ENCODE measurements at places on chromosomes 2 and 18. TPM values are rescaled to one million over a fixed set of nuclear protein-coding genes. Genes with fewer than 3 reads are reported as not detected.

Gene CCL20
- not detected for total RNA-seq

Gene ACVR1C
- 1.2 TPM for total RNA-seq

DNA sequence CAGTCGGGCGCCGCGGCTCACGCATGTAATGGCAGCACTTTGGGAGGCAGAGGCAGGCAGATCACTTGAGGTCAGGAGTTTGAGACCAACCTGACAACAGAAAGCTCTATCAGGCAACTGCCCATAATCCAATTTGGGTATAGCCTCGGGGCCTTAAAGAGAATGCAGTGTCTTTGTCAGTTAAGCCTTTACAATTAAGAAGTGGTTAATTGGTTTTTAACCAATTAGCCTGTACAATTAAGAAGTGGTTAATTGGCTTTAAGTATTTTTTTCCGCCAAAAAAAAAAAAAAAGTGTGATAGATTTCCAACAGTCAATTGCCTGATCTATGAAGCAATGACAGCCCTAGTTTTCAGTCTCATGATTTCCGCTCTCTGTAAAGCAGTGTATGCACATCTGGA lies 74.6 kb upstream of the NARS1 start:
- no peaks in the 10 kb centered on the region for H3K4me1 ChIP-seq
- H3K27me3 ChIP-seq, result no peaks in the 10 kb centered on the region
- no peak overlapping the region for H3K4me3 ChIP-seq
- H3K27ac ChIP-seq, result no peak overlapping the region

DNA sequence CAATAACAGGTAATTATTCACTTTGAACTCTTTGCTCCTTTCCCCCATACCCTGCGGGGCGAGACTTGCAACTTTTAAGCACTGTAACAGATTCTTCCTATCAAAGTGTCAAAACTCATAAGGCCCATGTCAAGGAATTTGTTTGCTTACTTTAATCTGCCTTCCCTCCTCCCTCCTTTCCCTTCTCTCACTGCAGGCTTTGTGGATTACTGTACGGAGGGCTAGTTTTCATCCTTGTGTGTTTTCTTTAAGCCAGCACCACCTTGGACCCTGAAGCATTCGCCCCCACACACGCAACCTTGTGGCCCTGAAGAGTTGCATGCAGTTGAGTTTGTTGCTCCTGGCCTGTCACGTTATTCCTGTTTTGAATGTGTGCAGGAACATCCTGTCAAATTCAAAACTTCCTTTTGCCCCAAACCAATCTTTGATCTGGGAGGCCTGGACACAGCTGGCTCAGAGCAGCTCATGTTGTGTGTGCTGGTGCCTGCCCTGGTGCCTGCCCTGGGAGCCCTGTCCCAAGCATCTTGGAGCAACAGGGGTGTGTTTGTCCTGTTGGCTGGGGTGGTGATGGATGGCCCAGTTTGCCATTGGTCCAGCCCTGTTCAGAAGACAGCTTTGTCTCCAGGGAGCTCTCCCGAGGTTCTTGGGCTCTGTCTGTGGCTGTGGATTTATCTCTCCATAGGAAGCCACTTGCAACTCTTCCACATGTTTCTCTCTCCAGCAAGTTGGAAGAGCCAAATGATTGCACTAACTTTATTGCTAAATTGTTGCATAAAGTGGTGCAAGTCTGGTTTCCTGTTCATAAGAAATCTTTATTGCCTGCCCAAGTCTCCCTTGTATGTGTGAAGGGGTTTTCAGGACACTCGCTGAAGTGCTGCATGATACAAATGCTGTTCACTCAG lies 199.6 kb downstream of the VAPA start:
- no peak overlapping the region for H3K27ac ChIP-seq
- H3K27me3 ChIP-seq, result peaks cover 15% of the 10 kb centered on the region
- no peak overlapping the region for H3K4me3 ChIP-seq
- no peaks in the 10 kb centered on the region for H3K4me1 ChIP-seq
- DNase-seq, result no peak

GRCh38 chr2:96537066-96537733 lies 648 bp downstream of the ARID5A start:
- peak overlapping the region; percentile 90 for H3K4me3 ChIP-seq
- DNase-seq, result peak; percentile 97
- no peaks in the 10 kb centered on the region for H3K27me3 ChIP-seq
- H3K36me3 ChIP-seq, result peaks cover 22% of the 10 kb centered on the region
- H3K27ac ChIP-seq, result peak overlapping the region; percentile 94

- H3K36me3 ChIP-seq, result peaks cover 9% of the 10 kb centered on the region
- H3K27ac ChIP-seq, result peak overlapping the region; percentile 92
- H3K4me1 ChIP-seq, result peaks cover 32% of the 10 kb centered on the region
- H3K27me3 ChIP-seq, result no peaks in the 10 kb centered on the region
- H3K4me3 ChIP-seq, result peak overlapping the region; percentile 45
- DNase-seq, result peak; percentile 82
These were observed 24.6 kb upstream of the KCMF1 start for GRCh38 chr2:84946204-84947009.

Gene RGPD3
- total RNA-seq, result not detected

DNA sequence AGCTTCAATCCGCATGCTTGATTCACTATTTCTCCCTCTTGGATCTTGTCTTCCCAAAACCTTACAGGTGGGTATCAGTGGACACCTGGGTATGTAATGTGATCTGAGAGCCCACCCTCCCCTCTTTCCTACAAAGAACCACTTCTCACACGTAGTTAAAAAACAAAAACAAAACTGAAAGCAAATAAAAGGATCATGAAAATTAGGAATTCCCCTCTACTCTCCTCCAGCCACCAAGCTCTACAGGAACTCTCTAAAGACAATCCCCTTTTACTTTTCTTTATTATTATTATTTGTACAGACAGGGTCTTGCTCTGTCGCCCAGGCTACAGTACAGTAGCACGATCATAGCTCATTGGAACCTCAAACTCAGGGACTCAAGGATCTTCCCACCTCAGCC lies 40.8 kb upstream of the MYO1B start:
- H3K4me3 ChIP-seq, result peak overlapping the region; percentile 71
- peaks cover 47% of the 10 kb centered on the region for H3K4me1 ChIP-seq
- peak overlapping the region; percentile 81 for H3K27ac ChIP-seq

Gene DSG1
- total RNA-seq, result not detected

GRCh38 chr2:86138736-86139625 lies 32.9 kb downstream of the PTCD3 start:
- no peaks in the 10 kb centered on the region for H3K27me3 ChIP-seq
- peaks cover 67% of the 10 kb centered on the region for H3K36me3 ChIP-seq
- no peak overlapping the region for H3K4me3 ChIP-seq
- H3K27ac ChIP-seq, result peak overlapping the region; percentile 33
- peaks cover 6% of the 10 kb centered on the region for H3K4me1 ChIP-seq

Gene SRD5A2
- total RNA-seq, result not detected

Gene C2orf72
- not detected for total RNA-seq

Gene SIX2
- total RNA-seq, result not detected

GRCh38 chr2:7567646-7568045 lies 650.4 kb downstream of the RNF144A start:
- no peaks in the 10 kb centered on the region for H3K27me3 ChIP-seq
- peak overlapping the region; percentile 87 for H3K27ac ChIP-seq
- H3K36me3 ChIP-seq, result peaks cover 48% of the 10 kb centered on the region
- DNase-seq, result peak; percentile 70

GRCh38 chr2:224039080-224039769 lies at the start of gene SERPINE2:
SERPINE2 (minus strand) TSS chr2:224039286; CDS start chr2:224001900, 37,386 bp downstream.
- H3K27ac ChIP-seq, result no peak within 1 kb of the TSS
- H3K4me1 ChIP-seq, result peaks cover 16% of the 10 kb centered on the region
- H3K4me3 ChIP-seq, result peak within 1 kb of the TSS; percentile 81
- DNase-seq, result peak; percentile 52

DNA sequence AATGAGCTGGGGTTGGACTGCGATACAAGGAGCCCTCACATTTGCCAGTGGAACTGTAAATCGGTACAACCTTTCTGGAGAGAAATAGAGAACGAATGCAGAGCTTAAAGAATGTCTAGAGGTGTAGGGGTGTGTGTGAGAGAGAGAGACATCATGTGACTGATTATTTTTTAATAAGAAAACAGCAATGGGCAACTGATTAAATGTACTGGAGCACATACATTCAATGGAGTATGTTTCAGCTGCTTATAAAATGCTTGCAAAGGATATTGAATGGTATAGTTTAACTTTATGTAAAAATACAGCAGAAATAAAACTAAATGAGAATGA lies 391 bp upstream of the TMEM17 start:
- peaks cover 37% of the 10 kb centered on the region for H3K27me3 ChIP-seq
- H3K27ac ChIP-seq, result no peak overlapping the region
- no peaks in the 10 kb centered on the region for H3K36me3 ChIP-seq

- H3K4me1 ChIP-seq, result peaks cover 32% of the 10 kb centered on the region
- no peak for DNase-seq
- peaks cover 24% of the 10 kb centered on the region for H3K27me3 ChIP-seq
- peaks cover 2% of the 10 kb centered on the region for H3K36me3 ChIP-seq
These were observed 61.3 kb downstream of the PMAIP1 start for GRCh38 chr18:59961070-59961469.

GRCh38 chr2:61340242-61340641 lies 130.6 kb downstream of the USP34 start:
- H3K4me3 ChIP-seq, result no peak overlapping the region
- H3K27me3 ChIP-seq, result no peaks in the 10 kb centered on the region
- no peak overlapping the region for H3K27ac ChIP-seq
- H3K4me1 ChIP-seq, result no peaks in the 10 kb centered on the region

Gene CAPG
- 211 TPM for total RNA-seq

GRCh38 chr2:100610381-100610831 lies 47.6 kb downstream of the PDCL3 start:
- peak; percentile 81 for DNase-seq
- peaks cover 5% of the 10 kb centered on the region for H3K27me3 ChIP-seq
- no peak overlapping the region for H3K4me3 ChIP-seq
- peaks cover 2% of the 10 kb centered on the region for H3K4me1 ChIP-seq
- no peak overlapping the region for H3K27ac ChIP-seq

Gene RIT2
- not detected for total RNA-seq

GRCh38 chr2:168037778-168038177 lies 209.6 kb downstream of the STK39 start:
- H3K36me3 ChIP-seq, result peaks cover 22% of the 10 kb centered on the region
- H3K27ac ChIP-seq, result no peak overlapping the region

GRCh38 chr2:73162856-73163391 lies 39.5 kb upstream of the NOTO start:
- H3K4me3 ChIP-seq, result no peak overlapping the region
- DNase-seq, result no peak
- H3K4me1 ChIP-seq, result no peaks in the 10 kb centered on the region
- peaks cover 20% of the 10 kb centered on the region for H3K27me3 ChIP-seq

DNA sequence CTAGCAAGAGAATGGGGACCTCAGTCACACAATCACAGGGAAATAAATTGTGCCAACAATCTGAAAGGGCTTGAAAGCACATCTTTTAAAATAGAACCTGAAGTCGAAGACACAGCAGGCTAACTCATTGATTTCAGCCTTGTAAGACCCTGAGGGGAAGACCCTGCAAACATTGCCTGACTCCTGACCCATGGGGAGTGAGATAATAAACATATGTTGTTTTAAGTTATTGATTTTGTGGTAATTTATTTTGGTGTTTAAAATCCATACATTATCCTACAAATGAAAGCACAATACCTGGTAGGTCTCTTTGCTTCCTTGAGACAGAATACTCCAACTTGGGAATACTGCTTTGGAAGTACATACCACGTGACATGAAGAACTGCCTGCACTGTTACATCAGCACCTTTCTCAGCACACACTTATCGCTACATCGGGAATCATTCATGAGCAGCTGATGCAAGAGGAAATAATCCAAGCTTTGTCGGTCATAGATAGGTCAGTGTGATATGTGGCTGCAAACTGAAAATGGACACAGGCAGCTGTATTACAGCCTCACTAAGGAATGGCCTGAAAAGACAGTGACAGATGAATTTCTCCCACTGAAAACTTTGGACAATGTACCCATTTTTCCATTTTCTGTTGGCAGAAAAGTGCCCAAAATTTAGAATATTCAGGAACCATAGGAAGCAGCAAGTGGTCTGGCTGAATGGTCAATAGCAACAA lies 494.5 kb upstream of the MAP2 start:
- H3K4me1 ChIP-seq, result no peaks in the 10 kb centered on the region
- DNase-seq, result no peak
- no peak overlapping the region for H3K27ac ChIP-seq
- no peak overlapping the region for H3K4me3 ChIP-seq
- H3K27me3 ChIP-seq, result no peaks in the 10 kb centered on the region
- no peaks in the 10 kb centered on the region for H3K36me3 ChIP-seq

DNA sequence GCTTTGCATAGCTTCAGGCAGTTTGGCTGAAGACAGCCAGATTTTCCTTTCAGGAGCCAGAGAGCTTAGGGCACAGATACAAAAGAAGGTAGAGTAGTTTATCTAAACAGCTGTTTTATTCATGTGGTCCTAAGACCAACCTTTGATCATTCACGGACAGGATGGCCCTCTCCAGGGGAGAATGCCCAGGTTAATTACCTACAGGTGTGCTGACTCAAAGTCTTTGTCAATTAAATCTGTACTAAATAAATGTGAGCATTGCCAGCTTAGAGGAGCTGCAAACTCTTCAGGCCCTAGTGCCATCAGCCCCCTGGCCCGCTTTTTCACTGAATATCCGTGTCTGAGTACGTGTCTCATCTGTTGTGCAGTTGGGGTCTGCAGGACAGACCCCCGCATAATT lies 554.7 kb downstream of the NUP35 start:
- H3K4me1 ChIP-seq, result no peaks in the 10 kb centered on the region
- H3K27me3 ChIP-seq, result no peaks in the 10 kb centered on the region
- no peak overlapping the region for H3K4me3 ChIP-seq
- no peak for DNase-seq

GRCh38 chr2:134988994-134989605 lies 58.1 kb downstream of the MAP3K19 start:
- no peak overlapping the region for H3K4me3 ChIP-seq
- H3K27me3 ChIP-seq, result peaks cover 25% of the 10 kb centered on the region
- no peak overlapping the region for H3K27ac ChIP-seq
- DNase-seq, result no peak
- no peaks in the 10 kb centered on the region for H3K4me1 ChIP-seq

DNA sequence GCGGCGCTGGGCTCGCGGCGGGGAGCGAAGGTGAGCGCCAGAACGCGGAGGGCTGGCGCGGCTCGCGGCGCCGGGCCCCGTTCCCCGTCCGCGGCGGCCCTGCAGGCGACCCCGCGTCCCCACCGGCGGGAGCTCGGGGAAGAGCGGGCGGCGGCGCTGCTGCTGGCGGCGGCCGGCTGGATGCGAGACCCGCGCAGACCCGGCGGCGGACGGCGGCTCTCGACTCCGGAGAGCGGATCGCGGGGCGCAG lies 213 bp downstream of the DOK6 start:
- H3K4me3 ChIP-seq, result no peak overlapping the region
- no peaks in the 10 kb centered on the region for H3K36me3 ChIP-seq
- no peak for DNase-seq
- H3K27ac ChIP-seq, result no peak overlapping the region
- peaks cover 60% of the 10 kb centered on the region for H3K27me3 ChIP-seq
- peaks cover 11% of the 10 kb centered on the region for H3K4me1 ChIP-seq

Gene SPATA3
- total RNA-seq, result 0.44 TPM

Measured in activated CD8-positive, alpha-beta memory T cell treated with anti-CD3 and anti-CD28 coated beads, Interleukin-2, amount 10 ng/mL, durations not matched to agents 7 days and 5 days (primary cell).